Colonic mucosa (tissue), 4 donors: ENCODE measurements at places on chromosomes 12 and 14. TPM values are rescaled to one million over a fixed set of nuclear protein-coding genes. Genes with fewer than 3 reads are reported as not detected.

The STRAP gene
- 85.3 TPM for total RNA-seq

The AACS gene
- total RNA-seq, result 50.7 TPM

DNA sequence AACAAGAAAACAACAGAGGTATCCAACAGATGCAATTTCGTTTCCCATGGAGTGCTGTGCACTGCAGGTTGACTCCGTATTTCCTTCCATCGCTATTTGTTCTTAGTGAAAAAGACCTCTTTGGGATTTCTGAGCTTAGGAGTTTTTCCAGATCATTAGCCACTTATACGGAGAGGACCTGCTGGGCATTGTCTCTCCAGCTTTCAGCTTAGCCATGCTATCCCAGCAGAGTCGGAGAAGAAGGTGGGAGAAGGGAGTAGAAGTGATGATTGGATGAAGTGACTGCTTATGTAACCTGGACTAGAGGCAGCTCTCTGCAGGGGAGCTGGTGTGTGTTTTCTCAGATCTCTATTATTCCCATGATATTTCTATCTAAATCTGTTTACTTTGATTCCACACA is 737.7 kb downstream of the DIO2 start:
- DNase-seq, result no peak

The WNT5B gene
- total RNA-seq, result 1.5 TPM

GRCh38 chr14:98826618-98827017 is 445.4 kb downstream of the BCL11B start:
- DNase-seq, result no peak

GRCh38 chr12:27018037-27018436 is 3.9 kb upstream of the TM7SF3 start:
- DNase-seq, result no peak

DNA sequence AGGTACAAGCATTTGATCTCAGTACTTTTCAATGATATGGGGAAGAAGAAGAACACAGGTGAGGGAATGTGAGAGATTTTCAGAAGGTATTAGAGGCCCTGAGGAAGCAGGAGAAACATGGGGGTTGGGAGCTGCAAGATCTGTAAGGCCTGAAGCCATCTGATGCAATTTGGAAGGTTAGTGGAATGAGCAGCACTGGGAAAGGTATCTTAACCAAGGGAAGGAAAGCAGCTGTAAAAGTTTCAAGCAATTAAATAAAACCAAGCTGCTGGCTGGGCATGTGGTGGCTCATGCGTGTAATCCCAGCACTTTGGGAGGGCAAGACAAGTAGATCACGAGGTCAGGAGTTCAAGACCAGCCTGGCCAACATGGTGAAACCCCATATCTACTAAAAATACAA is 104.4 kb upstream of the PARP11 start:
- DNase-seq, result no peak

DNA sequence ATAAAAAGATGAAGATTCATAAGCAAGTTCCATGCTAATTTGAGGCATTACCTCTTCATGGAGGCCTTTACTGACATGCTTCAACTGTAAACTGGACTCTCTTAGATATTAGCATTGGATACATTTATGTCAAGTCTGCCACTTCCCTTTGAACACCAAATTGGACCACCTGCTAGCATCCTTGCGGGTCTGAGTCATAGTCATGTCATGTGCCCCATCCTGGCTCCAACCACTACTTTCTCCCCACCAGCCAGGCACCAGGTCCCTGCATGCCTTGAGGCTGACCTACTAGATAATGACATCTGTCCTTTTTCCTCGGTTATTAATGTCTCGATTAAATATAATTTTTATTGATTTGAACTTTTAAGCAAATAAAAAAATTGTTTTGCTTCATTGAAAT is 32.9 kb upstream of the EEA1 start:
- no peak for DNase-seq

DNA sequence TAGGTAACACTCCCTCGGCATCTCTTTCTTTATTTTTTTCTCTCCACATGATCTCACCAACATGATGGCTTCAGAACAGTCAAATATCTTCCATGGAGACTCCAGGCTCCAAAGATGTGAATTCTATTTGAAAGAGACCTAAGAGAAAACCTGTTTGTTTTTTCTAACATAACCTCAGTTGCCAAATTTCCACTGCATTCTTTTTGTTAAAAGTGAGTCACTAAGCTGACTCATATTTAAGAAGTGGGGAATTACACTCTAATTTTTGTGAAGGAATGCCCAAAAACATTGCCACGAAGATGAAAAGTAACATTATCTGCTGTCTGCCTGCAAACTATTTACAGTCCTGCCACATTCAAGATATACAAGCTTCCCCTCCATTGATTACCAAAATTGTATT is 1337.6 kb downstream of the LRFN5 start:
- DNase-seq, result no peak

GRCh38 chr12:9813821-9814798 is 13.2 kb upstream of the KLRF1 start:
- DNase-seq, result peak; percentile 78

DNA sequence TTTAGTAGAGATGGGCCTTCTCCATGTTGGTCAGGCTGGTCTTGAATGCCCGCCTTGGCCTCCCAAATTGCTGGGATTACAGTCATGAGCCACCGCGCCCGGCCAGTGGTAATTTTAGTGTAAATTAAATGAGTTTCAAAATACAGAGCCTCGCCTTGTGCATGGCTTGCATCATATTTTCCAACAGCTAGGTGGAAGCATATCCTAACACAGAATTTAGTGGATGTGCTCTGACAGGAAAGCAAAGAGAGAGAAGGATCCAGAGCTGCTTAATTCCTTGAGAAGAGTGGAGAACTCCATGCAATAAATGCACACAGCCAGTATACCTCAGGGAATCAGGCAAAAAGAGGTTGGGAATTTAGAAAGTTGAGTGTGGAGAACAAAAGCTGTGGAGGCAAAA is 2.5 kb downstream of the OR6C2 start:
- DNase-seq, result no peak

GRCh38 chr12:55702861-55703260 is 4.8 kb downstream of the ITGA7 start:
- DNase-seq, result no peak

The IFI27 gene
- total RNA-seq, result 709 TPM

- no peak for DNase-seq
Observed at GRCh38 chr12:123433615-123434014, 2.9 kb downstream of the RILPL2 start.

DNA sequence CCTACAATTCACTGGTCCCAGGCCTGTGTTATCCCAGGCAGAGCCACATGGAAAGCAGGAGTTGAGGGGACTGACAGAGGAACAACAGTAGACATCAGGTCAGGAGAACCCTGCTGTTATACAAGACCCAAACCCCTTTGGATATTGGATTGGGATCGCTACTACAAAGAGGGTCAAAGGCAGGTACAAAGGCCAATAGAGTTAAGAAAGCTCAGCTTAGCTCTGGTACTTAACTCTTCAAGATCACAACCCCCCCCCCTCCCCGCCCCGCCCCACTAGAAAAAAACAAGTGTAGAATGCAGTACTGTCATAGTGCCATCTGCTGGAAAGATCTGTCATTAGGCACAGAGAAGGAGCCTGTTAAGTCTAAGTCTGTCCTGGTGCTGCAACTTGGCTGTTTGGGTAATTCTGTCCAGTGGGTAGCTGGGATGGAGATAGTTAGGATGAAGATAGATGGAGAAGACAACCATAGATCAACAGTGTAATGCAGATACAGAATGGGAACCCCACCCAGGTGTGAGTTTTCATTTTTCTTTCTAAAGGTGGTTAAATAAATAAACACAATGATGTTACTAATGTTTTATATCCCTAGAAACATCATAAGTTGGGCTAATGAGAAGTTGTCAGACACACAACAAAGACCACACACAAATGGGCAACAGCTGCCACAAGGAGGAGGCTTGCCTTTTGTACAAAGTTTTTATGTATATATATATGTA is 17.2 kb downstream of the REM2 start:
- peak; percentile 55 for DNase-seq

DNA sequence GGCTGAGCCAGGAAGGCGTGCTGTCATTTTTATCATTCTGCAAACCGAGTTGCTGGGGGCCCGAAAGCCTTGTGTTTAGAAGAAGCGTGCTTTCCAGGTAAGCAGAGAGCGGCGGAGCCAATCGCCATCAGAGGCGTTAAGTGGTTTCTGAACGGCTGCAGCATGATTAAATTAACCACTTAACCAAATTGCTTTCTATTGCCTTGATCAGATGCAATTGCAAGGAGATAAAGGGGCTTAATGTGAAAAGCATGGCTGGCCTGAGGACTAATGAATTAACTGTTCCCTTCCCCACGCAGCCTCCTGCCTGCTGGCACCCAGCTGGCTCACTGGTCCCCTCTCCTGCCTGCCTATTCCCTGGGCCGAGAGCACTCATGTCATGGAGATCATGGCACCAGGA is 36.6 kb upstream of the CHGA start:
- no peak for DNase-seq

DNA sequence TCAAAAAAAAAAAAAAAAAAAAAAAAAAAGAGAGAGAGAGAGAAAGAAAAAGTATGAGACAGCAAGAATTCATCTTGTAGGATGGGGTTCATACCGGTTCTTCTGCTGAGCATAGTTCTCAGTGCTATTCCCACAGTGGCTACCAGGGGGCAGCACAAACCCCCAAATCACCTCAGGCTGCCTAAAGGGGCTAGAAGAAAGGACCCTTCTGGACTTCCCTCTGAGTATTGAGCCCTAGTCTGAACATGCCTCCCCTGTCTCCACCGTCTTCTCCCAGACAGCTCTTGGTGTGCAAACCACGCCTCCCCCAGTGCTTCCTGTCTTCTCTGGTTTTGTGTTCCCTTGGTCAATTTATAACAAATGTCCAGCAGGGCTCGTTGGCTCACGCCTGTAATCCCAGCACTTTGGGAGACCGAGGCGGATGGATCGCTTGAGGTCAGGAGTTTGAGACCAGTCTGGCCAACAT is 31.3 kb upstream of the SMUG1 start:
- DNase-seq, result peak; percentile 73

The DIO2 gene
- total RNA-seq, result 1.9 TPM

The LRP1-AS gene
- total RNA-seq, result not detected

- DNase-seq, result no peak
Observed at GRCh38 chr14:74959596-74960180, 4.3 kb upstream of the PGF start.

DNA sequence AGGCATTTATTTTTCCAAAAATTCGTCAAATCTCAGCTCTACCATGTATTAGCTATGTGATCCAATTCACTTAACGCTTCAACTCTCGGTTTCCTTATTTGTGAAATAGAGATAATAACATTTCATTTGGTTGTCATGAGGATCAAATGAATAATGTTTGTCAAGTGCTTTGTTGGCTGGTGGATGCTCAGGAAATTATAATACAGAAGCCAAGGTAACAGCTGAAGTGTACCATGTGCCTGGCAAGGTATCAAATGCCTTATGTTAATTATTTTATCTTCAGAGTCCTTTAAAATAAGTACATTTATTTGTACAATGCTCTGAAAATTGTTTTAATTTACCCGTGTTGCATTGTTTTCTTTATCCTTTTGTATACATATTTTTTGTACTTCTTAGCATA is 6.1 kb upstream of the PRKCH start:
- DNase-seq, result no peak

DNA sequence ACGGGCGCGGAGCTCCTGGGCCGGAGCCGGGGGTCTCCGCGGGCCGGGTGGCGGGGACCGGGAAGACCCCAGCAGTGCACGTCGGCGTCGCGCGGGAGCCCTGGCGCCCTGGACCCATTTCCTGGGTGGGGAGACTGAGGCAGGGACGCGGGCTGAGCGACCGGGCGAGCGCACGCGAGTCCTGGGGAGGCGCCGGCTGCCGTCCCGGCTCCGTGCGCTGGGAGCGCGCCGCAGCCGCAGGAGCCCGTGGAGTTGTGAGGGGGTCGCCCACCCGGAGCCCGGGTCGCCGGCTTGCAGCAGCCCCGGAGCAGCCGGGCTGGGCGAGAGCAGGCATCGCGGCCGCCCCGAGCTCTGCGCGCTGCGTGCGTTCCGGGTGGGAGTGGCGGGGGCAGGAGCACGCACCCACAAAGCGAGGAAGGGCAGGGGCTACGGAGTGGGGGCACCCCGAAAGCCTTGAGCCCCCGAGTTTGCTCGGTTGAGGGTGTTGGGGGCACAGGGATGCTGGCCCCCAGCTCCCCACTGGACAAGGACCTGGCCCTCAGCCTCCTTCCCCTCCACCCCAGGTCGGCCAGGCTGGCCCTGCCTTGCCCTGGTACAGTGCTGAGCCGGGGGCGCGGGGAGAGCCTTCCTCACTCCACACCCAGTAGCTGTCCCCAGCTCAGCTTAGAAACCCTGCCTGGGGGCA is 620 bp downstream of the MMP17 start:
- no peak for DNase-seq

- DNase-seq, result no peak
Observed at GRCh38 chr14:82438436-82438835, 904.8 kb upstream of the SEL1L start.

The SLC25A47 gene
- not detected for total RNA-seq

DNA sequence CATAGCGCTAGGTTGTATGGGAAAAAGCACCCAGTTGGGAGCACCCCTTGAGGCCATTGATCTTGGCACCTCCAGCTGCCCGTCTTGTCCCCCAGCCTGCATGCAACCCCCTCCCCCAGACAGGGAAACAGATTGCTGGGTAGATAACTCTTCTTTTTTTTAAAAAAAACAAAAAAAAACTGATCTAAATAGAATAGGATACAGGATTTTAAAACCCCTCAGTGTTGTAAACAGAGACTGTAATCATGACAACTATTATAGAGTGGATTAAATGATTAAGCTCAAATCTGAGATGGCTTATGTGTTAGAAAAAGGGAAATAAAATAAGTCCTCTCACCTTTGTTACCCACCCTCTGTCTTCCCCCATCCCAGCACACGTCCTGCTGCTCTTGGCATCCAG is 48.9 kb downstream of the MAX start:
- DNase-seq, result no peak

GRCh38 chr12:20039562-20039961 is 328.8 kb upstream of the PDE3A start:
- no peak for DNase-seq

DNA sequence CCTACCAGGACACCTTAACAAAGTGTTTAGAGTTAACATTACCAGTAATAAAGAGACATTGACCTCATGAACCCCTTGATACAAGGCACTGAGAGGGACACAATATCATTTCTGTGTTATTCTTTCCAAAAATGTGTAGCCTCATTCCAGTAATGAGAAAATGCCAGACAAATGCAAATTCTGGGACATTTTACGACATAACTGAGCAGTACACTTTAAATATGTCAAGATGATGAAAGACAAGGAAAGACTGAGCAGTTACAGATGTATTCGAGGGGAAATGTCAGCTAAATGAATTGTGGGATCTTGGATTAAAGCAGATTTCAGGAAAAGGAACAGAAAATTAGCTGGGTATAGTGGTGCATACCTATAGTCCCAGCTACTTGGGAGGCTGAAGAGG is 255.6 kb downstream of the ERC1 start:
- no peak for DNase-seq

The RNASE7 gene
- 0.16 TPM for total RNA-seq

The ATL1 gene
- 11.9 TPM for total RNA-seq
